ENCODE measurements at places on chromosomes 5 and 9. TPM values are rescaled to one million over a fixed set of nuclear protein-coding genes. Genes with fewer than 3 reads are reported as not detected.
A peak's percentile ranks its signal among the peaks of the same experiment; 100 is the strongest.

Gene SLC34A3
- 1.00 TPM for polyA plus RNA-seq

Gene PCDHGB1
- polyA plus RNA-seq: 0.69 TPM

Gene ADAMTS19
- polyA plus RNA-seq: 12.9 TPM

Gene BARHL1
- not detected for polyA plus RNA-seq

Gene TXNDC8
- polyA plus RNA-seq: not detected

Gene ARHGEF37
- 7.7 TPM for polyA plus RNA-seq

GRCh38 chr5:120516805-120517204 lies 52.7 kb downstream of the PRR16 start:
- no peak for DNase-seq

- DNase-seq: no peak
Observed at GRCh38 chr9:1918622-1919021, 96.5 kb upstream of the SMARCA2 start.

- peak; percentile 15 for DNase-seq
Observed at GRCh38 chr5:17743580-17744435, 109.5 kb downstream of the TAF11L14 start.

DNA sequence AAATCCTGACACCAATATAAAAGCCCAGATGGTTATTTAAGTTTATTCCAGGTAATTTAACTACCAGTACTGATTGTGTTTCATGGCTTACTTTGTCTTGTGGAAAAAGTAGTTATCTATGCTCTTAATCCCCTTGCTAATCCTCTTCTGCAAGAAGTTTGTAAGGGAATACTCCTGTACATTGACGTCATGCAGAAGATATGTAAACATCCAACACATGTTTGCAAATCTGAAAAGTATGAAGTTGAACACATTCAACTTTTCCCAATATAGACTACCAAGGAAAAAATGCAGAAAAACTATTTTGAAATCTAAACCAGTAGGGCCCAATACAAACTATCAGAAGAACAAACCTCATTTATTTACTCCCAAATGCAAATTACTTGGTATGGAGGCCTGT lies 56.3 kb upstream of the ELL2 start:
- DNase-seq: no peak

GRCh38 chr5:155480731-155481131 lies 467.2 kb downstream of the KIF4B start:
- DNase-seq: no peak

- DNase-seq: no peak
Observed at GRCh38 chr9:10863476-10863875, 250.7 kb upstream of the PTPRD start.

DNA sequence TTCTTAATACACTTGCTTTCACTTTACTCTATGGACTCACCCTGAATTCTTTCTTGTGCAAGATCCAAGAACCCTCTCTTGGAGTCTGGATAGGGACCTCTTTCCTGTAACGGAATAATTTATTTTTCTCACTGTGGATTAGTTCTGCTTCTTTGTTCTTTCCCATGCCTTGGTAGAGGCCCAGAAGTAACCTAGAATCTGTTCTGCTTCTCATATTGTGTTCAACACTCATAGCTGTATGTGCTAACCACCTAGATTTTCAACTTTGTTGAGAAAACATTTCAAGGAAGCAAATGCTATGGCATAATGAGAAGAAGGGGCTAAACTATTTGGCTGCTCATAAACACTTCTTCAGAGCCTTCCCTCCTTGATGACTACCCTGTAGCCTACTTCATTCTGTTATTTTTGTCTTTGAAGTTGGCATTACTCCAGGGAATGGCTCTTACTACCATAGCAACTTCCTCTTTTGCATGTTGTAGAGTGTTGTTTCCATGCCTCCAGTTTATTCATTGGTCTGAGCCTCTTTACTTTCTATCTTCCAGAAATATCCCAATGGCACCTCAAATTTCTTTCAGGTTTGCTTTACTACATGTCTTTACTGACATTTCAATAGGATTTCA lies 74.3 kb downstream of the KIAA0825 start:
- peak; percentile 11 for DNase-seq

DNA sequence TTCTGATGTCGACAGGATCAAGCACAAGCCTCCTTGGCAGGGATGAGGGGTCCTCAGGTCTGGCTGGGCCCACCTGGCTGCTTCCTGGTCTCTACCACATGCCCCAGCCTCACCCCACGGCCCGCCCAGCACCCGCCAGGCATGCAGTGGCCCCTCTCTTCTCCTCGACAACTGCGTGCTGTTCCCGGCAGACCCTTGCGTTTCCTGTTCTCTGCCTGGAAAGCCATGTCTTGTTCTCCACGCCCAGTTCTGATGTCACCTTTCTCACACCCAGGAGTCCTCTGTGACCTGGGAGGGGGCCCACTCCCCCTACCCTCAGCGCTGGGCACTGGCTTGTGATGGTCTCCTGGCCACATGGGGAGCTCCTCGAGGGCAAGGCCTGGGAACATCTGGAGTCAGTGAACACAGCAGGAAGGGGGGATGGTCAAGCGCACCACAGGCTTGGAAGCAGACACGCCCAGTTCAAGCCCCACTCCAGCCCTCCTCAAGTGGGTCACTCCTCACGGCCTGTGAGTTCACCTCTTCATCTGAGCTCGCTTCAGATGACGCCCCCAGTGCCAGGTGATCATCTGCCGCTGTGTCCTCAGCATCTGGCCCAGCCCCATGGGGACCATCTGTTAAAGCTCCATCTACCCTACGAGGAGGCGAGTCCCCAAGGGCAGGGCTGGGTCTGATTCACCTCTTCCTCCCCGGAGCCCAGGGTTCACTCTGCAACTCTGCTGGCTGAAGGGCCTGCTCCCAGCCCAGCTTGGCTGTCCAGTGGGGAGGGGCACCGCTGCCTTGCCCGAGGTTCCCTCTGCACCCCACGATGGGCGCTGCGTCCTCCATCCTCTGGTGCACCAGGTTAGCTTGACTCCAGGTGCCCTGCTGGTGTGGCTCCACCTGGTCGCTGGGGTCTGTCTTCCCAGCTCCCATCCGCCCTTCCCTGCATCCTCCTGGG lies 133.2 kb upstream of the PHYKPL start:
- no peak for DNase-seq

GRCh38 chr9:99071313-99072039 lies 33.4 kb upstream of the TGFBR1 start:
- DNase-seq: no peak

- DNase-seq: peak; percentile 24
Observed at GRCh38 chr9:2872250-2872930, 28.5 kb upstream of the PUM3 start.

DNA sequence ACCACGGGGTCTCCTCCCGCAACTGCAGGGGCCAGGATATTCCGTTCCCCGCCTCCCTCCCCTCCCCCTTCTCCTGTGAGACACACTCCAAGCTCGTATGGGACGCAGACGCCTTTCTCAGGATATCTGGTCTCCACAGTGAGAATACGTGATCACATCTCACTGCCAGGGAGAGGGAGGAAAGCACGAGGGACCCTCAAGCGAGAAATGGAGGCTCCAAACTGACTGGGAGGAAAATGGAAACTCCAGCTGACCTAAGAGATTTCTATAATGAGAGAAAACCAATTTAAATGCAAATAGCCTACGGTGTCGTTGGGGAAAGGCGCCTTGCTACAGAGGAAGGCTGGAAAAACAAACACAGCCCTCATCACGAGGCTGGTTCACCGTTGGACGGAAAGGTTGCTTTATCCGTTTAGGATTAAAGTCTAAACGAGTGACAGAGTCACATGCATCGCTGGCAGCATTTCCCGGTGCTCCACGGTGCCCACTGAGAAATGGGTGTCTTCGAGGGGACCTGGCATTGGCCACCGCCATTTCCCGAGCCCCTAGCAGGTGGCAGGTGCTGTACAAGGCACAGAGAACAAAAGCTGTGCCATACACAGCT lies 116.9 kb upstream of the CPEB4 start:
- no peak for DNase-seq

- no peak for DNase-seq
Observed at GRCh38 chr5:40291338-40291737, 388.4 kb upstream of the PTGER4 start.

DNA sequence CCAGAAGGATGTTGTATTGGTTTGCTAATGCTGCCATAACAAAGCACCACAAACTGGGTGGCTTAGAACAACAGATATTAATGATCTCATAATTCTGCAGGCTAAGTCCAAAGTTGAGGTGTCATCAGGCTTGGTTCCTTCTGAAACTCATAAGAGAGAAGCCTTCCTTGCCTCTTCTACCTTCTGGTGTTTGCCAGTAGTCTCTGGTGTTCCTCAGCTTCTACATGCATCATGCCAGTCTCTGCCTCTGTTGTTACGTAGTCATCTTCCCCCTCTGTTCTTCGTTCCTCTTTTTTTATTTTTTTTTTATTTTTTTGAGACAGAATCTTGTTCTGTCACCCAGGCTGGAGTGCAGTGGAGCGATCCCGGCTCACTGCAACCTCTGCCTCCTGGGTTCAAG lies 61.8 kb downstream of the LRRC70 start:
- no peak for DNase-seq

DNA sequence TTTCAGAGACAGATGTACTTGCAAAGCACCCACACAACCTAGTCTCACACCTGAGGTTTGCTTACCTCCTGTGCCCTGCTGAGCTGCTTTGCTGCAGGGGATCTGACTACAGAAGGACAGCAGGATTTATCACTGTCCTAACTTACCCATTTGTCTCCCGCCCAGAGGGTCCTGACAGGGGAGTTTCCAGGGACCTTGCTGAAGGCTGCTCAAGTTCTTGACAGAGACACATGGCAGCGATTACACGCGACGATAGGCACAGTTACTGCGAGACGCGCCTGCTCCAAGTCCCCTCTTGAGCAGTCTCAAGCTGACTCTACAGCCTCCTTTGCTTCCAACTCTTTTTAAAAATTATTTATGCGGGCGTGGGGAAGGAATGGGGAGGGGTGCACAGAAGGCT lies 24.6 kb upstream of the GALNT10 start:
- DNase-seq: no peak
